ENCODE measurements at places on chromosomes 4 and X. TPM values are rescaled to one million over a fixed set of nuclear protein-coding genes. Genes with fewer than 3 reads are reported as not detected.

- DNase-seq: no peak
Measured at GRCh38 chr4:151688003-151688784, 72.6 kb downstream of the GATB start.

DNA sequence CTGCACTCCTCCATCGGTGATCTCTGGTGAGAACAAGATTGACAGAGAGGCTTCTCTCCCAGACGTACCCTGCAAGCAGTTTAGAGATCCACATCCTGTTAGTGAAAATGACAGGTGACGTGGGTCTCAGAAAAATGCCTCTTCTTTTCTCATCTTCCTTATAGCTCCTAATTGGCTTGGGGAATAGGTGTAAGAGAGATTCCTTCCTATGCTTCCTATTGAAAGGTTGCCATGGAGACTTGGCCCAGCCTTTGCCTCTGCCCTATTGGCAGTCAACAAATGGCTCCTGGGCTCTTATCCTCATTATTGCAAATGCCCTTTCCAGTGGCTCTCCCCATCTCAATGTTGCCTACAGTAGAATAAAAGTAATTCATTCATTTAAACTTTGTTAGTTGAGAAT is 26.5 kb upstream of the DGKK start:
- no peak for DNase-seq

GRCh38 chrX:65994519-65995506 is 45.1 kb downstream of the VSIG4 start:
- no peak for DNase-seq

DNA sequence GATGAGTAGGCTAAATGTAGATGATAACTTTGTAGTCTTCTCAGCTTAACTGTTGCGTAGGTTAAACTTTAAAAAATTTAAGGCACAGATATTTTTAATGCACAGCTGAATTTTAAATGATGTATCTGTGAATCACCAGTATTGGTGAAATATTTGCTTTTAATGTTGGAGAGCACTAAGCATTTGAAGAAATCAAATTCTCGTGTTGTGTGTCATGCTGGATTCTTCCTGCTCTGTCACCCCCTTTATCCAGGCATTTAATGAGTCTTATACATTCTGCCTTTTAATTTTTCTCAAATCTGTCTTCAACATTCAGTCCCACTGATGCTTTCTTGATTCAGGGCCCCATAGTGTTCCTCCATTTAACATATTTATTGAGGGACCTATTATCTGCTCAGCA is 76.7 kb downstream of the SLC4A4 start:
- DNase-seq: no peak

DNA sequence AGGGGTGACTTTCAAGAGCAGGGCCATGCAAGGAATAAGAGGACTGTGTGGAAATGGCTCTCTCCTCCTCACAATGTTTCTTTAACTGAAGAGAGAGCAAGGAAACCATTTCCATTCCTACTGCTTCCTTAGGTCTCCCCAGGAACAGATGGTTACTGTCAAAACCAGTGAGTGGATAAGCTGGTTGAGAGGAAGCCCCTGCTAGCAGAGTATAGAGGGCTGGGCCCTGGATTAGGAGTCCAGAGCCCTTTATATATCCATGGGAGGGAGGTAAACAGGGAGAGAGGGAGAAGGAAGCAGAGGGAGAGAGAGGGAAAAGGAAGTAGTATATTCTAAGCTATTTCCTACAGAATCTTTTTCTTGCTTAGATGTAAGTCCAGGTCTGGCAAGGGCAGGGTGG is 43.8 kb upstream of the LAS1L start:
- no peak for DNase-seq

DNA sequence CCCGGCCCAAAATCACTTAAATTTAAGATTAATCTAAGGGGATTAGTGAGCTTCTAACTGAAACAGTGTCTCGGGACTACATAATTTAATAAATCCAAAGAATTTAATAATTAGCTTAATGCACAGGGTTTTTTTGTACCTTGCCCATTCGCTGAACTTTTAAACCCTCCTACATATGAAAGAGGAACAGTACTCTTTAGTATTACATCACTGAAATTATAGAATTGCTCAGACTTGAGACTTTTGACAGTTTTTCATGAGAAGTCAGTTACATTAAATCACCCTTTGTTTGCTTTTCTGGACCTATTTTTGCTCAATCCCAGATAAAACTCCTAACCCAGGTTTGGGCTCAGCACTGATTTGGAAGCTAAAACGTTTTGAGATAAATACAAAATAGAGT is 2.4 kb upstream of the TADA2B start:
- DNase-seq: no peak

- DNase-seq: no peak
Measured at GRCh38 chr4:181793096-181793495, 450.1 kb upstream of the TENM3 start.

Gene UGT2A1
- not detected for total RNA-seq

Gene MAP9
- total RNA-seq: 5.9 TPM

Gene RTL3
- 0.07 TPM for total RNA-seq
